NCI-H460 (cell line): ENCODE measurements at places on chromosomes 2 and 18.

DNA sequence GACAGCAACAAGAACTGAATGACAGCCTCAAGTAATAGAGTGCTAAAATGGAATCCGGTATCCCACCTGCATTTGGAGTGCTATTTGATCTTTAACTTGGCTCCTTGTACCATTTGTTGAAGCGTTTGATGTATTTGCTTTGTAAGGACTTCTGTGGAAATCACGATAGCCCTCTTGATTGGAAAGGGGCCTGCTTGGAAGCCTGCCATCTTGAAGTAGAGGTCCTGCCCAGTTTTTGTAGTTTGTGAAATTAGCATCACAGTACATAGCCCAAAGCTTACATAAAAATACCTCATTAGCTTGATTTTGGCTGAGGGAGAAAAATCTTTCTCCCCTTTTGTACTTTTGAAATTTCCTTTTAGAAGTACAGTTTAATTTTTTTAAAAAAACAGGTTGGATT, 2.7 kb downstream of the CDCA7 start:
- no peak for DNase-seq

DNA sequence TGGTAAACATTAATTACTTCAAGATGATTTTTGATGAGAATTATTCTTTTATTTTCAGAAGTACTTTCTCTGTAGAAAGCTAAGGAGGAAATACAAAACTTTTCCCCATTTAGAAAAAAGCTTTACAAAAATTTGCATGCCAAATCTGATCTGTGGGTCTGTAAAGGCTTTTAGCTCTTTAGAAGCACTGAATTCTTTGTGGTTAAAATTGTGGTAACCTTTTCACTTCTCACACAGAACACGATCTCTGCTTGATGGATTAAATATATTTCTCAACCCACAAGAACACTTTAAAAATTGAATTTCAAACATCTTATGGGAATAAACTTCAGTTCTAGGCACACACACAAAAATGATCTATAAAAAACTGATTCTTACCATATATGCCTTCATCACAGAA, 63.7 kb downstream of the VIL1 start:
- no peak for DNase-seq

DNA sequence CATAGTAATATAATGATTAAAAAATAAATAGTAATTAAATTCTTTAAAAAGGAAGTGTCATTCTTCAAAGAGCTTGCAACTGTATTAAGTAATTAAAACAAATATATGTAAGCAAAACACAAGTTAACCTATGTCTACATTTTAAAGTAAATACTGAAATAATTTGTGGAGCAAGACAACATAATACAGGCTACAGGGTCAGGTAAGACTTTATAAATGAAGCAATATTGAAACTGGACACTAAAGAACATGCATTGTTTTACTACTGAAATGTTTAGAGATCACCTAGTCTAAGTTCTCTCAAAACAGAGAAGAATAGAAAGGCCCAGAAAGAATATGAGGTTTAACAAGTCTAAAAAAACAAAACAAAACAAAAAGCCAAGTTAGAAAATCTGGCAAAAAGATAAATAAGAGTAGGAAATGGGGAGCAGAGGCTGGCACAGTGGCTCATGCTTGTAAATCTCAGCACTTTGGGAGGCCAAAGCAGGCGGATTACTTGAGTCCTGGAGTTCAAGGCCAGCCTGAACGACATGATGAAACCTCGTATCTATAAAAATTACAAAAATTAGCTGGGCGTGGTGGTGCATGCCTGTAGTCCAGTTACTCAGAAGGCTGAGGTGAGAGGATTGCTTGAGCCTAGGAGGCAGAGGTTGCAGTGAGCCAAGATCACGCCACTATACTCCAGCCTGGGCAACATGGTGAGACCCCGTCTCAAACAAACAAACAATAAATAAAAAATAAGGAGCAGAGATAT, 34.4 kb downstream of the VPS54 start:
- DNase-seq: no peak

DNA sequence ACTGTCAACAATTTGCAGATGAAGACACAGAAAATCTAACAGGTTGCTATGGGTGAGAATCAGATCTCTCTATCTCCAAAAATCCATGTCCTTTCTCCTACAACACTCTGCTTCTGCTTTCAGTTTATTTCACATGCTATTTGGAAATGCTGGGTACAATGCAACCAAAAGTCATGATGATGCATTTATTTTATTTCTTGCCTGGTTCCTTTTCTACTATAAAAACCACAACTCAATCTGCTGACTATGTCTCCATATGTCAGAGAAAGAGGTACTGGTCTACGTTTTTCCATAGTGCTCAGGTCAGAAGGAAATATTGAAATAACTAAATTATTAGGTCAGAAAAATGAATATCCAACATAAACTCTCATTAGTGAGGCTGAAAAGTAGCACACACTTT, 20.5 kb downstream of the RAD51AP2 start:
- DNase-seq: no peak

GRCh38 chr2:85719609-85720240, 25.6 kb downstream of the GNLY start:
- DNase-seq: no peak

- no peak for DNase-seq
Measured at GRCh38 chr2:132936791-132937190, 266.8 kb upstream of the LYPD1 start.

GRCh38 chr2:240207661-240208060, 67.2 kb upstream of the OTOS start:
- DNase-seq: no peak

DNA sequence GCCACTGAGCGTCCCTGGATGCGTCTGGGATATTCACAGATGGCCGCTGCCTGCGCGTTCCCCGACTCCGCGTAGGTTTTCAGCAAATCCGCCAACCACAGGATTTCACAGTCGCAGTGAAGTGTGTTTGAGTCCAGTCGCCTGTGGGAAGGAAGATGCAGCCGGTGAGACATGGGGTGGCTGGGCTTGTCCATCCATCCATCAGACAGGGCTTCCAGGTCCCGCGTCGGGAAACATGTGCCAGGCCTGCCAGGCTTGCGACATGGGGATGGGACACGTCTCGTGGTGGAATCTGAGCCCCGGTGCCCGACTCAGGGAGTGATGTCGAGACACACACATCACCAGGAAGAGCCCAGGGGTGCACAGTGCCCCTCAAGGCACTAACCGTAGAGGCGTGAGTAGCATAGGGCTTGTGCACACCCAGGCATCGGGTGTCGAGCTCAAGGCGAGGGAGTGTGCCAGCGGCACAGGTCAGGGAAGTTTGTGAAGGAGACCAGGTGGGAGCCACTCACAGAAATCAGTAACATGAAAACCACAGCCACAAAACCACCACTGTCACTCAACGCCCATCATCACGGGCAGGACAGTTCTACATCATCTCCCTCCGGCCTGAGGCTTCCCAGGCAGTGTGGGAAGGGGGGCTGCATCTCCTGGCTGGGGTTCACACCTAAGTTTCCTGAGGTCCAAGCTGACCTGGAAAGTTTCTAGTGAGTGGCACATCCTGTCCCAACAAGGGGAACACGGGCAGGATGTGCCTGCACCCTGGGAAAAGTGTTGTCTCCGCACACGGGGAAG, 63.9 kb downstream of the PXDN start:
- DNase-seq: no peak

GRCh38 chr2:67323209-67323991, 73.7 kb upstream of the ETAA1 start:
- no peak for DNase-seq

DNA sequence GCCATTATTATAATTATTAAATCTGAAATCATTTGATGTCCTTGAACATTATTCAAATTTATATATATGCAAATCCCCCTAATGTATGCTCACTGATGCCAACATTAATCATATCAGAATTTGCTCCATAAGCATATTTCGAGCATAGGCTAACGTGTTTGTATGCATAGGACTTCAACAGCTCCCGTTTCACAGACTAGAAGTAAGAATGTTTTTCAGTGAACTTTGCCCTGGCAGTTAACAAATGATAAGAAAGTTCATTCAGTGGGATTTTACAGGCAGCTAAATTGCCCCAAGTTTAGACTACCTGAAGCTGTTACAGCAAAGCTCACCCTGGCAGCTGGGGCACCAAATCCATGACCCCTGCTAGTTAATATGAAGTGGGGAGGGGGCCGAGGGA, 272.0 kb downstream of the LNPK start:
- DNase-seq: no peak

- no peak for DNase-seq
Measured at GRCh38 chr2:73334045-73334444, 40.7 kb upstream of the EGR4 start.

DNA sequence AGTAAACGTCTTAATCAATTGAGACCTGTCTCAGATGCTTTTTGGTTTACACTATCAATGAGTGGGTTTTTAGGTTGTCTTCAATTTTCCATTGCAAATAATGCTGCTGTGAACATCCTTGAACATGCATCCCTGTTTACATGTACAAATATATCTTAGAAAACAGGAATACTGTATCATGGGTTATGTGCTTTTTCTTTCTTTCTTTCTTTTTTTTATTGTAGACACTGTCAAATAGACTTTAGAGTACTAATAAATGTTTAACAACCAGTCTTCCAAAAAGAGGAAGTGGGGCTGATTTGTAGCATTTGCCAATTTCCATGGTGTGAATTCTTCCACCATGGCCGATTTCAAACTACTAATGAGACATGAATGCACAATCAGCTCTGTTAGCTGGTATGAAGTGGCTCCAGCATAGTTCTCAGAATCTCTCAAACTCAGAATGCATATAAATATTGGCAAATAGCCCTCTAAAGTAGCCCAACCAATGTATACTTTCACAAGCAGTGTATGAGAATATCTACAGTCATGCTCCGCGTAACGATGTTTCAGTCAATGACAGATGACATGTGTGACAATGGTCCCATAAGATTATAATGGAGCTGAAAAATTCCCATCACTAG, 50.3 kb upstream of the B3GNT2 start:
- no peak for DNase-seq

DNA sequence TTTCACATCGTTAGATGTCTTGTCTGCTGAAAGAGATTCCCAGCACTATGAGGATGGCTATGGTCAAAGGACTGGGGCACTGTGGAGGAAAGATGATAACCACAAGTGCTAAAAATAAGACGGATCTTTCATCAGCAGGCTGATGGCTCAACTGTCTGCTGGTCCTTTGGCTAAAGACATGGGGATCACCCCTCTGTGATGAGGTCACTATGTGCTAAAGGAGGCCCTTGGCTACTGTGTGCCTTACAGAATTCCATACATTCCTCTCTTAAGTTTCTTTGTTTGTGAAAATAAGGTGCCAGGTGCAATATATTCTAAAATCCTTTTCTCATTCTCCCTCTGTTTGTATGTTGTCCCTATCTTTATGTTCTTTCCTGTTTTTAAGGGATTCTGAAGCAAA, 39.7 kb upstream of the LYPD6 start:
- no peak for DNase-seq

- DNase-seq: no peak
Measured at GRCh38 chr2:12047761-12048160, 301.3 kb downstream of the LPIN1 start.

GRCh38 chr2:44016282-44016681, 20.5 kb upstream of the LRPPRC start:
- DNase-seq: peak; percentile 61

- no peak for DNase-seq
Measured at GRCh38 chr2:50840341-50841124, 191.4 kb downstream of the NRXN1 start.

GRCh38 chr2:20616341-20616871, 34.5 kb downstream of the HS1BP3 start:
- no peak for DNase-seq

DNA sequence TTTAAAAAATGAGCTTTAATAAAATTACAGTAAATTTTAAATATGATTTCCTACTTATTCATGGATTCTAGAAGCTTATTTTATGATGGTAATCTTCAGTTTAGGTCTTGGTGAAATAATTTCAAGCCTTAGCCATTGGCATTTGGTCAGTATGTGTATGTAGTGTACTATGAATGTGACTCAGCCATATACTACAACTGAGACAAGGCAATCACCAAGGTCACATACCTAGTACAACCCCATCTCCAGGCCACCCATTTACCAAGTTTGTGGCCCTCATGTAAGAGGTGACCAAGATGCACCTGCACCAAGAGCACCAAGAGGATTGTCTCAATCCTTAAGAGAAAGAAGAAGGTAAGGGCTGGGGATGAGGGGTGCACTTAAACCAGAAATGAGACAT, 54.8 kb upstream of the FRZB start:
- no peak for DNase-seq

- DNase-seq: peak; percentile 67
Measured at GRCh38 chr2:74440378-74441169, 1.2 kb downstream of the RTKN start.

GRCh38 chr2:186687807-186688211, 6.1 kb upstream of the FAM171B start:
- DNase-seq: no peak

- DNase-seq: no peak
Measured at GRCh38 chr18:23504720-23505119, 1.4 kb downstream of the RMC1 start.

DNA sequence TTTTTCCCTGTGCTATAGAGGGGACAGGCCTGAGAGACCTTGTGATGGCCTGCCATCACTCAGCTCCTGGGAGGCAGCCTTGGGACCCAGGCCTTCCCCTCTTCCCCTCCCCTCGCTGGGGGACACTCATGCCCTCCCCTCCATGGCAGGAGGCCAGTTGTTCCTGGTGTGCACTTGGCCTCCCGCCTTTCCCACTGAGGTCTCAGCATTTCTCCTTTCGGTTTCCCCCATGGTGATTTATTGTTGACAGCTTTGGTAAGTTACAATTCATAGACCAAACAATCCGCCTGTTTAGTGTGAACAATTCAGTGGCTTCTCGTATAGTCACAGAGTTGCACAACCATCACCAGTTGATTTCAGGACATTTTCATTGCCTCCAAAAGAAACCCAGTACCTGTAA, 10.2 kb upstream of the CNDP1 start:
- DNase-seq: no peak

DNA sequence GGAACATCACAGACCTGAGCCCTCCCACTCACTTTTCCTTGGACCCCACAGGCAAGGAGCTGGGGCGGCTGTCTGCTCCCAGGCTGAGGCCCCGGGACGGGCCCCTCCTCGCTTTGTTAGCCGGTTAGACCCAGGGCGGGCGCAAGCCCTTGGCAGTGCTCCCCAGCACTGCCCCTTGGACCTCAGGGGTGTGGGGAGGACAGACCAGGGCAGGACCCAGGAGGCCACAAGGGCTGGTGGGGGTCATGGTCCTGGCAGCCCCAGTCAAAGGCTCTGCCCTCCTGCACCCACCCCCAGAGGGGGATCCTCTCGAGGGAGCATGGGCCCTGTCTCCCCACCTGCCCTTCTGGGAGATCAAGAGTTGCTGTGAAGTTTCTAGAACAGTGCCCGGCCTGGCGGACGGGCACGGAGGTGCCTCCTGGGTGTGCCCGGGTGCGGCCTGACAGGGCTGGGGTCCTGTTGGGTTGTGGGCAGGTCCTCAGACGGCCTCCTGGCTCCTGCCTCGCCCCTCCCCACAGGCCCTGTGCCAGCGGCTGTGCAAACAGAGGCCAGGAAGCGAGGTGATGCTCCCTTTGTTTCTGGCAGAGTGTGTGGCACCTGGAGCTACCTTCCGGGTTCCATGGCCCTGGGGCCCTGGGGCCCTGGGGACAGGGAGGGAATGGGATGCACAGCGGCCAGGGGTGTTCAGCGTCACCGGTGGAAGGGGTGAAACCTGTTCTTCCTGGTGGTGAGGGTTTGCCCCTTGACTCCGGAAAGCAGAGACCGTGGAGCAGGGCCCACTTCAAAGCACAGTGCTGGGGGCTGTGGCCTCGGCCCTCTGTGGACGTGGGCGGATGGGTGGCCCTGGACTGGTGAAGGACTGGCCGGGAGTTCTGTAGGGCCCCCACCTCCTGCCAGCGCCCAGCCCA, 2.9 kb upstream of the GAL3ST2 start:
- no peak for DNase-seq
